Activated CD8-positive, alpha-beta memory T cell treated with anti-CD3 and anti-CD28 coated beads for 1 hour (primary cell): ENCODE measurements at places on chromosomes 1 and 21.

- DNase-seq, result no peak
These were observed 7.9 kb upstream of the RPS6KA1 start for GRCh38 chr1:26521669-26522030.

DNA sequence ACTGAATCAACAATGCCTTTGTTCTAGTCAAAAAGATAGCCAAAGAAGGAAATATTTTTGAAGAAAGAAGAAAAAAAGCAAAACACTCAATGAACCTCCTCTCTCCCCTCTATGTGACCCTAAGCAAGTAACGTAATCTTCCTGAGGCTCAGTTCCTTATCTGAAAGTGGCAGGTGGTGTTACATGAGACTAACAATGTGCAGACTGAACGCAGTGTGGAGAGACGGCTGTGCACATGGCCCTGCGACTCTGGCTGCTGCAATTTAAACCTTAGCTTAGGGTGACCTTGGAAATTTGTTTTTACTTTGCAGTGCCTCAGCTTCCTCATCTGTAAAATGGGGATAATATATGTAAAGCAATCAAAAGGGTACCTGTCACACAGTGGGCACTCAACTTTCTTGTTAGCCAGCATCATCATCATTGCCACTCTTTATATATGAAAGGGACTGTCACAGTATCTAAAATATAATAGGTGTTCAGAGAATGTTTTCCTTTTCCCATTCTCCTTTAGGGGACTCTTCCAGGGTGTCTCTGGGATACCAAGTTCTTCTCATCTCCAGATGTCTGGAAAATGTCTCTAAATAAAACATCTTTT is 100.1 kb upstream of the JUN start:
- no peak for DNase-seq

DNA sequence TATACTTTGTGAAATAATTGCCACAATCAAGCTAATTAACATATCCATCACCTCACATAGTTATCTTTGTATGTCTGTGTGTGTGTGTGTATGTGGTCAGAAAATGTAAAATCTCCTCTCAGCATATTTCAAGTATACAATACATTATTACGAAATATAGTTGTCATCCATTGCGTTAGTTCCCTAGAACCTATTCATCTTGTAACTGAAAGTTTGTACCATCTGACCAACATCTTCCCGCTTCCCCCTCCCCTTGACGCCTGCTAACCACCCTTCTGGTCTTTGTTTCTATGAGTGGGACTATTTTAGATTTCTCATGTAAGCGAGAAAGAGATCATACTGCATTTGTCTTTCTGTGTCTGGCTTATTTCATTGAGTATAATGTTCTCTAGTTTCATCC is 455.3 kb downstream of the KCNT2 start:
- DNase-seq, result no peak

DNA sequence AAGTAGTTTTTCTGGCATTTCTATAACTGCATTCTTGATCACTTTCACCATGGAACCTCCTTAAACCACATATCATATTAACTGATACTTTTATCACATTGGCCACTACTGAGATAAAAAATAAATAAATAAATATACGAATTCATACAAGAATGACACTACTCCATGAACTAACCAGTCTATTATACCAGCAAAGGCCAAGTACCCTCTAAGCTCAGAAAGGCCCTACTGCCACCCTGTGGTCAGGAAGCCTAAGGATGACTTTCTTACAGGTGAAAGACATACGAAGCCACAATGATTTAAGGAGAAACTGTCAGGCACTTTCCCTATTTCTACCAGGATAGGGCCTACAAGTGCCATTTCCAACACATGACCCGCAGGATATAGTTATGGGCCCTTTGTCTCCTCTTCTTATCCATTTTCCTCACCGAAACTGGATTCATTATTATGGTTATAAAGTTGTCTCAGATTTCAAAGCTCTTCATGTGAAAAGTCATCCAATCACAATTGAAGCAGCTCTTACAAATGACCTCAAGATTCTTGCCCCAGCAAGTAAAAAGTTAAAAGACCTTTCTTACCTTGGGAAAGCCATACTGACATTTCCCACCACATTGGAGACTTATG is 23.9 kb downstream of the DNAJC8 start:
- DNase-seq, result peak; percentile 19

- no peak for DNase-seq
These were observed 30.5 kb downstream of the TBCE start for GRCh38 chr1:235397733-235398132.

DNA sequence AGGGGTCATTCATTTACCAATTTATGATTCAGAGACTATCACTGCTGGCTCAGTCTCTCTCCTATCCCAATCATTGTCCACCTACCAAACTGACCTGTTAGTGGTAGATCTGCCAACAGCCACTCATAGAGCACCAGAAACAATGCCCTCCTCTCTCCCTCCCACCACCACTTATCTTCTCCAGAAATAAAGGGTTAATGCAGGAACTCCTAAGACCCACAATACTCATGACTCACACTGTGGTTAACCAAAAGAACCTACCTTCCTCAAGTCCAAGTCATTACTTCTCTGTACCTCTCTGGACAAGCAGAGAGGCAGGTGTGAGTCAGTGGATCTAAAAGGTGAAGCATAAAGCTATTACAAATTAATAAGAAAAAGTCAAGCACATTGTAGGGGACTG is 40.9 kb upstream of the CAMK1G start:
- DNase-seq, result no peak

GRCh38 chr1:93021539-93022134 is 57.4 kb upstream of the MTF2 start:
- no peak for DNase-seq

GRCh38 chr1:15684042-15684461 is at the start of gene PLEKHM2:
PLEKHM2 (plus strand) TSS chr1:15684320; CDS start chr1:15684559, 239 bp downstream.
- DNase-seq, result peak; percentile 38

GRCh38 chr1:216562383-216562782 is 139.1 kb upstream of the USH2A start:
- DNase-seq, result no peak

- peak; percentile 45 for DNase-seq
These were observed 8.6 kb upstream of the CALML6 start for GRCh38 chr1:1906185-1907097.

DNA sequence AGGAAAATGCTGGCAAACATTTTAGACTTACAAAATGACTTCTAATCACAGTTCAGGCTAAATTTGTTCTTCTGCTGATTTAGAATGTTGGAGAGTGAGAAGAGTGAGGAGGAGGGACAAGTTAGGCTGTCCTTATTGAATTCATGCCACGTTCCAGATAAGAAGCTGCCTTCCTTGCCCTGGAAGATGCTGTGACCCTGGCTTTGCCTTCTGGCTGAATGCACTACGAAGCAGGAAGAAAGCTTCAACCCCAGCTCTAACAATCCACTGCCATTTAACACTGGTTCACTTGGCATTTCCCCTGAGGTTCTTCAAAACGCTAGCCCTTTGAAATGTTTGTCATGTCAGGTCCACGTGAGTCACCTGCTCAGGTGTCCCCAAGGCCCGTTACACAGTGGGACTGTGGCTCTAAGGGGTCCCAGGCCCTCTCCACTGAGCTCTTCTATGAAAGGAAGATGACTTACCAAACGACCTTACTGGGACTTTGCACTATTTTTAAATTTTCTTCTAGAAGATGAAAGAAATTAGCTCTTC is 30.0 kb upstream of the LRRC8C start:
- DNase-seq, result no peak

DNA sequence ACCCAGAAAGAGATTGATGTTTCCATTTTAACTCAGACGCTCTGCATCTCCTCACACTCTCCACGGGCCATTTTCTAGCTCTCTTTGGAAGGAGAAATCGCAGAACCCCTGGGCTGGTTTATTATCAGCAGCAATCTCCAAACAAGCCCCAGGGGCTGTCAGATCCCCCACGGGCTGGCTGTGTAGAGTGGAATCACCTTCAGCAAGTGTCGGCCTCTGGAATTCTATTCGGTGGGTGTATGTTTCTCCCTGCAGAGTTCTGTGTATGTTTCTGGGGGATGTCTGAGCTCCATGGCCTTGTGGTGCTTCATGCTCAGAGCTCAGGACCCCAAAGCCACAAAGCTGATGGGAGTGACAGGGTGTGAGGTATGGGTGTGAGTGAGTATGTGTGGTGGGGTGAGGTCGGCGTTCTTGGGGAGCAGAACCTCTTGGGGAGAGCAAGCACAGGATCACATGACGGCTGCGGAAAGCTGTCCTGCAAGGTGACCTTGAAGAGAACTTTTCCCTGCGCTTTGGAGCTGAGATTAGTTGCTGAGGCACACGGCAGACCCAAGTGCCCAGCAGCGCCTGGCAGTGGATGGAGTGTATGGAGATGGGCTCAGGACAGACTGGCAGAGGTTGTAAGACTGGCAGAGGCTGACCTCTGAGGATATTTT is 489 bp downstream of the ACOT11 start:
- DNase-seq, result no peak

- no peak for DNase-seq
These were observed 4.9 kb upstream of the ELK4 start for GRCh38 chr1:205636732-205637131.

- no peak for DNase-seq
These were observed 399.5 kb downstream of the LMO4 start for GRCh38 chr1:87728169-87728568.

DNA sequence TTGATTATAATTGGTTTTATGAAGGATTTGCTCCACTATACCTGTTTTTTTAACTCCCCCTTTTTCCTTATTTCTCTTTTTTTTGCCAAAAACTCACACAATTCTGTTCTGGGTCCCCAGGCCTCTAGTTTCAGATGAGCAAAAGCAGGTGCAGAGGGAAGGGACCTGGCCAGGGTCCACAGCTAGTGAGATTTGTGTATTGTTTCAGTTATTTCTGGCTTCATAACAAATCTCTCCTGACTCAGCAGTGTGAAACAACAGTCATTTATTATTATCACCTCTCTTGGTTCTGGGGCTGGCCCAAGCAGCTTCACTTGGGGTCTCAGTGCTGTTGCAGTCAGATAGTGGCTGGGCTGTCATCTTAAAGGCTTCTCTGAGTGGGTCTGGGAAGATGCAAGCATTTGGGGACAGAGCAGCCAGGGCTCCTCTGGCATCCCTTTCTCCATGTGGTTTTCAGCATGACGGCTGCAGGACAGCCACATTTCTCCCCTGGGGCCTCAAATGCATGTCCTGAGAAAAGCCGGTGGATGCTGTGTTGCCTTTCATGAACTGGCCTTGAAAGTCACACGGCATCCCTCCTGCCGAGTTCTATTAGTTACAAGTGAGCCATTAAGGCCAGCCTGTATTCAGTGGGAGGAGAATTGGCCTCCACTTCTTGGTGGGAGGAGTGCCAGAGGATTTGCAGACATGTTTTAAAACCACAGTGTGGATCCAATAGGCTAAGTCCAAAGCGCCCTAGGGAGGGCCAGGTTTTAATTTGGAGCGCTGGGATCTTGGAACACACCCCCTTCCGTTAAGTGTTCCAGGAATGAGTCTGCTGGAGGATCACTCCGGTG is 137.1 kb downstream of the CAMTA1 start:
- no peak for DNase-seq

DNA sequence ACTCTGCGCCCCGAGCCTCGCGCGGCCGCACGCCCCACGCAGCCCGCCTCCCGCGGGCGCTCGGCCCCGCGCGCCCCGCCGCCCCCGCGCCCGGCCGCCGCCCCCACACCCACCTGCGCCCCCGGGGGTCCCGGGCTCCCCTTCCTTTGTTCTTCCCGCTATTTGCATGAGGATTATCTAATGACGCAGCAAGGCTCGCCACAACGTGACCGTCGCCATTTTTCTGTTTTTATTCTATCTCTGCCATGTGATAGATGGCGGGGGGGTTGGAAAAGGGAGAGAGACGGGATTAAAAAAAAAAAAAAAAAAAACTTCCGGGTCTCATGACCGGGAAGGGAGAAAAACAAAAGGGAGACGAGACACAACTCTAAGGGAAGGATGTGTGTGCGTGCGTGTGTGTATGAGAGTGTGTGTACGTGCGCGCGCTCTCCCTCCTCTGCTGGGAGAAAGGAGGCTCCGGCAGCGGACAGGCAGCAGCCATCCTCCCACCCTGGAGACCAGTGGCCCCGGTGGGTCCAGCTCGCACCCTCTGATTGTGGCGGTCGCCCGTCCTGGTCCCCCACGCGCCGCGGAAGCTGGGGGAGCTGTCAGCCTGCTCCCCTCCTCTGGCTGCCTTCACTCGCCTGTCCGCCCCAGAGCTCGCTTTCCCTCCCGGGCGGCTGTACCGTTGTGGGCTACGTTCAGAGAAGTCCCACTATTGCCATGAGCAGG is 80.4 kb upstream of the AK4 start:
- DNase-seq, result no peak

DNA sequence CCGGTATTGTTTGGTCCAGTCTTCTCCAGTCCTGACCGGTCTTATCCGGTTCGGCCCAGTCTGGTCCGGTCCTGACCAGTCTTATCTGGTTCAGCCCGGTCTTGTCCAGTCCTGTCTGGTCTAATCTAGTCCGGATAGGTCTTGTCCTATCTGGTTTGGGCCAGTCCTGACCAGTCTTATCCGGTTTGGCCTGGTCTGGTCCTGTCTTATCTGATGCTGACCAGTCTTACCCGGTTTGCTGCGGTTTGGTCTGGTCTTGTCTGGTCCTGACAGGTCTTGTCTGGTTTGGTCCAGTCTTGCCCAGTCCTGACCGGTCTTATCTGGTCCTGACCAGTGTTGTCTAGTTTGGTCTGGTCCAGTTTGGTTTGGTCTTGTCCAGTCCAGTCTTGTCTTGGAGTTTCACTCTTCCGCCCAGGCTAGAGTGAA is 30.1 kb downstream of the DHX9 start:
- DNase-seq, result no peak

GRCh38 chr1:87894062-87894461 is 565.4 kb downstream of the LMO4 start:
- DNase-seq, result no peak

GRCh38 chr1:118862755-118863154 is 125.4 kb downstream of the TBX15 start:
- DNase-seq, result no peak
